Activated B cell treated with CpG ODN at 0.5 μM for 24 hours (primary cell): ENCODE measurements at places on chromosomes 4 and X. TPM values are rescaled to one million over a fixed set of nuclear protein-coding genes. Genes with fewer than 3 reads are reported as not detected.

- DNase-seq: no peak
Observed at GRCh38 chr4:75841641-75842520, 60.4 kb downstream of the PPEF2 start.

- no peak for DNase-seq
Observed at GRCh38 chr4:144970597-144970996, 127.4 kb downstream of the ANAPC10 start.

DNA sequence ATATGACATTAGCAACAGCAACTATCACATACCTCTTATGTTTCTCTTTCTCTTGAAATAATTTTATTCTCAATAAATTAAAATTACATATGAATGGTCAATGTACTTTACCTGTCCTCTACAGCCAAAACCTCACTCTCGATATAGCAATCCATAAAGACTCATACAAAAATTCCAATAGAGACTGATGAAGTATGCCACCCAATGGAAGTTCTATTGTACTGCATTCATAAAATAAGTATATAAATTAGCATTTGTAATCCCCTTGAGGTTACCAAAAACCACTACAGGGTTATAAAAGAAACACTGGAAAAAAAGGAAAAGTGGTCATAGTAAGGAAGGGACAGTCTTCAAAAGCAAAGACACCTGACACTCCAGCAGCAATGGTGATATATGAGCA, 32.8 kb downstream of the CLDN2 start:
- DNase-seq: no peak

GRCh38 chrX:23907111-23907497, 634 bp downstream of the APOO start:
- DNase-seq: no peak

- DNase-seq: no peak
Observed at GRCh38 chrX:72348247-72348979, 42.7 kb upstream of the CITED1 start.

DNA sequence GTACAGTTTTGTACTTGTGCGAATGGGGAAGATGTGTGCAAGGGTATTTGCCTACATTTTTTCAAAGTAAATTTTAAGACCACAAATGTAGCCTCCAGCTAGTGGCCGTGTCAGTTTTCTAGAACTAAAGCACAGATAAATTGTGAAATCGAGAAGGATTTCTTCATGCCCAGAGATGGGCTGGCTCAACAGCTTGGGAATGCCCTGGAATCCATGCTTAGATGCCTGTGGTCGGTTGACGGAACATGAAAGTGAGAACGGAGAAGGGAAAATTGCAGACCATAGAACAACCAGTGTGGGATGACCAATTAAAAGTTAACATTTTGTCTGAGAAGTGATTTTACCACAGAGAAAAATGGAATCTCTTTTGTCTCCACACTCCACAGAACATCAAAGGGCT, 73.2 kb upstream of the VCX2 start:
- no peak for DNase-seq

GRCh38 chr4:84341559-84341958, 157.5 kb downstream of the NKX6-1 start:
- DNase-seq: no peak

DNA sequence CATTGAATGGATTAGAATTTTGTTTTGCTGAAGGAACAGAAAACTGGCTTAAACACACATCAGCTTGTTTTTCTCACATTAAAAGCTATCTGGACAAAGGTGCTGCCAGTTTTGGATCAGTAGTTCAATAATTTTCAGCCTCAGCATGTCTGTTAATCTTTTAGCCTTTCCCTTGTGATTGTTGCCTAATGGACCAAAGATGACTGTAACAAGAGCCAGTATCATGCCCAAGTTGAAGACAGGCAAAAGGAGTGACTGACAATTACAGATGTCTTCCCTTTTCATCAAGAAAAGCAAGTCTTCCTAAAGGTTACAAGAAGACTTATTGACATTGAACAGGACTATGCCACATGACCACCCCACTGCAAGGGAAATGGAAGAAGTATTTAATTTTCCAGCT, 419.7 kb downstream of the MAPK10 start:
- DNase-seq: no peak

DNA sequence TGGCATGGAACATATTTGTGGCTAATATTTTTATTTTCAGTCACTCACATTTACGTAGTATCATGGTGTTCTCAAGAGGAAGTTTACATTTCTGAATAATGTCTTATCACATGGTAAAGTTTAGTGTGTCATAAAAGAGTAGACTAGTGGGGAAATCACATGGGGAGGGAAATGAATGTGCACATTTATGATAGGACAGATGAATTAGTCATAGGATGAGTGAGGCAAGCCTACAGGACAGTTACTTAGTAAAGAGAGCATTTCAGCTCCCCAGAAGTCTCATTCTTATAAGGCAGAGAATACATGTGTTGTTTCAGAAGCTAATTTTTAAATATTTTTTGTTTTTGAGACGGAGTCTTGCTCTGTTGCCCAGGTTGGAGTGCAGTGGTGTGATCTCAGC, 6.2 kb downstream of the GK start:
- DNase-seq: no peak

GRCh38 chr4:18401425-18401824, 379.9 kb upstream of the LCORL start:
- no peak for DNase-seq

GRCh38 chr4:71130827-71131603, 137.6 kb downstream of the DCK start:
- no peak for DNase-seq

- DNase-seq: no peak
Observed at GRCh38 chr4:7206911-7207567, 14.7 kb downstream of the SORCS2 start.

GRCh38 chrX:150761176-150761818, 68.1 kb downstream of the MTMR1 start:
- DNase-seq: no peak

GRCh38 chr4:145213245-145213644, 32.9 kb upstream of the OTUD4 start:
- no peak for DNase-seq

- no peak for DNase-seq
Observed at GRCh38 chrX:95791876-95792275, 892.8 kb upstream of the DIAPH2 start.

DNA sequence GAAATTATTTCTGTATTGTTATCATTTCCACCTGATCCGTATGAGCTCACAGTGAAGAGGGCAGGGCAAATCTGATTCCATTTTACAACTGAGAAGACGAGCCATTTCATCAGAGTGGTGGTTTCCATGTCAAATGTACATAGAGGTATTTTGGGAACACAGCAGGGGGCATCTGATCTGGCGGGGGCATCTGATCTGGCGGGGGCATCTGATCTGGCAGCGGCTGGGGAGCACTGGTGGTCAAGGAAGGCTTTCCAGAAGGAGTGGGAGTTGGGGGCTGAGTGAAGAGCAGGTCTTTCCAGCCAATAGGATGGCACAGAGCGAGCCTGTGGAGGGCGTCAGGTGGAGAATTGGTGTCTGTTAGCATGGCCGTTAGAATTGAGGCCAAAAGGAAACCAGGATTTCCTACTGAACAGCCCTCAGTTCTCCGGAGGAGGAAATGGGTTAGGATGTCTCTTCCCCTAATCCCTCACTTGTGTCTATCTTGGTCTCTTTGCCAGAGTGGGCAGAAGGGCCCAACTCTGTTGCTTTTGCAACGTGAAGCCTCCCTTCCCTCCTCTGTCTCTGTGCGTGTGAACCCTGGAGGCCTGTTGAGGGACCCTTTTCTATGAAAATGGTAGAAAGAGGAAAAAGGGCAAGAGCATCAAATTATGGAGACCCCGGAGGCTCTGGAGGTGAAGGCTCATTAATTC, 41.3 kb downstream of the RHOH start:
- no peak for DNase-seq

- DNase-seq: no peak
Observed at GRCh38 chr4:140003876-140004548, 150.0 kb downstream of the MAML3 start.

DNA sequence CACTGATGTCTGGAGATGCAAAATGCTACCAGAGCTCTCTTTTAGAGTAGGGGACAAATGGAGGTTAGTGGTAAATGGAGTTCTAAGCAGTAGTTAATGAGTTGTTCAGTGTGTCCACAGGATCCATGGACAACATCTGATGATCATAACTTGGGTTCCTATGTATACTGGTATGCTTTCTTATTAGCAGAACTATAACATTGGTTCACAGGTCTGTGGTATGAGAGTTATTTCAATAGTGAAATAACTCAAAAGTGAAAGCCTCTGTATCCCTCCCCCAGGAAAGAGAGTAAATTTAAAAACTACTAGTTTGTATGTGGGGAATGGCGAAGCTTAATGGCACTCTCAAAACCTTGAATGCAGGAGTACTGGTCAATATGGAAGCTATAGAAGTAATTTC, 363.5 kb upstream of the EMCN start:
- no peak for DNase-seq

DNA sequence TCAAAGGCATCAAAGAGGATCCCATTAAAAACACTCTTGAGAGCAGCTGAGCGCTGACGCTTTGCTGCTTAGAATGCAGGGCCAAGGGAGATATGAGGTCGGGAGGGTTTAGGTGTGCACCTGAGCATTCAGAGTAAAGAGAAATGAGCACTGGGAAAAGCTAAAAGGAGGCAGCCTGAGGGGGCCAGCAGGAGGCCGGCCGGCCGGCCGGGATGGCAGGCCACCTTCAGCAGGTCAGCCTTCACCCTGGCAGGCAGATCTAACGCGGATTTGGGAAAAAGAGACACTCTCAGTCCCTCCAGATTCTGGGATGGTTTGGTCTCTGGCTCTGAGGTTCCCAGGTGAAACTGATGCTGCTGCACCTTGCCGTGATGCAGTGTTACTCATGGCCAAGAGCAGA, 393.5 kb downstream of the TRIML1 start:
- no peak for DNase-seq

DNA sequence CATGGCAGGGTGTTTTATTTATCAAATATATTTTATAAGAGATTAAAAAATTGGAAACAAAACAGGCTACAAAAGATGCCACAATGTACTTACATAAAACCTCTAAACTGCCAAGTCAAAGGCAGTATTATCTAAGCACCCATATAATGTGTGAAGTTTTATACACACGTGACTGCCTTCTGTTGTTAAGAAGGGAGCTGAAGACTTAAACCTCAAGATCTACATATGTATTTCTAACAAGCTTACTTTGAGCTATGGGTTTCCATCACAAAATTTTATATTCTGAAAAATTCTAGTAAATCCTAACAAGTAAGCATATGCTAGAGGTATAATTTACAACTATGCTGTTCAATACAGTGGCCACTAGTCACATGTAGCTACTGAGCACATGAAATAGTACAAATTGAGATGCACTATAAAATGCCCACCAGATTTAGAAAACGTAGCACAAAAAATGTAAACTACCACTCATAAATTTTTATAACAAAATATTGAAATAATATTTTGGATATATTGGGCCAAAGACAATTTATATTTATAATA, 9.8 kb downstream of the ATP8A1 start:
- no peak for DNase-seq

DNA sequence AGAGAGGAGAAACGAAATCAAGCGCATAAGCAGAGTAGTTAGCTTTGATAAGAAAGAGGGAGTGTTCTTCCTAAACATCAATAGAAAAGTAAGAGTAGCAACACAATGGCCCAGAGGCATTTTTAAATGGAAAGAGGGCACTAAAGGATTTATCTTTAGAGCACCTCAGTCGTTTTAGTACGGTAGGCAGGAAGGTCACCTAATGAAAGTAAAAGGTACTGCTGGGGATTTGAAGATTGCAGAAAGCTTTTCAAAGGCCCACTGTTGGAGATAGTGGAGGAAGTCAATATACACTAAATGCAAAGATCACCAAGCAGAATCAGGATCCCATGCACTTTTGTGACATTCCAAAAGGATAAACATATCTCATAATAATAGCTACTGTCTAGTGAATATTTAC, 667.7 kb upstream of the GRID2 start:
- no peak for DNase-seq

DNA sequence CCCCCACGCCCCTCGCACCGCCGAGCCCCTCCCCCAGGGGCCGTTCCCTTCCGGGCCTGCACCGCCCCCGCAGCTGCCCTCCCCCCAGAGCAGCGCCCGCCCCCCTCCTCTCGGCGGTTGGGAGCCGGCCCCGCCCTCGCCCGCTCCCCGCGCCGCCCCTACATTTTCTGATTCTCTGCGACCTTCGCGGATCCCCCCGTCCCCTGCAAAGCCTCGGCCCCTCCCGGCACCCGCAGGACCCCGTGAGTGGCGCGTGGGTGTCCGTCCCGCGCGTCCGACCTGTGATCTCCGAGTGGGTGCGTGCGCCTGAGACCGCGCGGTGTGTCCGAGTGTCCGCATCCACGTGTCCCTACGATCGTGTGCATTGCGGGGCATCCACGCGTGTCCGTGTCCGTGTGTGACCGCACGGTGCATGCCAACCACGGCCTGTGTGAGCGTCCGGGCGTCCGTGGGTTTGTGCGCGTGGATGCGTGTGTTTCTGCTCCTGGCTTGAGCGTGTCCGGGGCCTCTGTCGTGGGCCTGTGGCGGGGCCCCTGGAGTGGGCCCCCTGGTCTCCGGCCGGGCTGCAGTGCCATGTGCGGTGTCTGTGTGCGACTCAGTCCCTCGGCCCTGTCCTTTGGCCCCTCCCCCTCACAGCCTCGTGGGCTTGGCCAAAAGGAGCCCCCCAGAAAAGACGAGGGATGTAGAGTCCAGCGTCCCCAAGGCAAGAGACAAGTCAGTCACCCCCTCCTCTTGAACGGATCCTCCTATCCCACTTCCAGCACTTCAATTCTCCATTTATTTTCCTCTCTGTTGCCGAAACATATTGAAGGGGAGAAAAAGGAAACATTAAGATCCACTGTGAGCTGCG, 8.8 kb upstream of the NKX1-1 start:
- no peak for DNase-seq

DNA sequence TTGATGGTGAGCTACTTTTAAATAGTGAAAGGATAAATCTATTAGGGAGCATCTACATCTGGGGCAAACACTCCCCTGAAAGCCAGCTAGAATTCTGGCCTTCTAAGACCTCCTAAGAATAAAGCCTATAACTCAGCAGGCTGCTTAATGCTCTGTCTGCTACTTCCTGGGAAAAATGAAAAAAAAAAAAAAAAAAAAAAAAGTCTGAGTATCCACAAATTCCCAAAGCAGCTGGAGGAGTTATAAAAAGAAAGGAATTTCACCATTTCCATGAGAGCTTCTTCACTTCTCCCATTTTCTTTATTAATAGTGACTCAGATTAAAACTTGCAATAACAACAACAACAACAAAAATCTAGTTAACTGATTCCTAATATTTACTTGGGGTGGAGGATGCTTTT, 511.2 kb downstream of the INPP4B start:
- DNase-seq: no peak

- no peak for DNase-seq
Observed at GRCh38 chrX:30898886-30899285, 9.8 kb upstream of the TAB3 start.

The SSX2B gene
- total RNA-seq: not detected in 2 replicates

The HHIP gene
- not detected in 2 replicates for total RNA-seq

The FREM3 gene
- not detected in 2 replicates for total RNA-seq

The ATOH1 gene
- total RNA-seq: not detected in 2 replicates

The SUPT20HL1 gene
- total RNA-seq: not detected in 2 replicates

The GSTCD gene
- total RNA-seq: 11.3 and 12.3 TPM in 2 replicates

The DCAF8L2 gene
- total RNA-seq: not detected in 2 replicates

The F11 gene
- total RNA-seq: not detected in 2 replicates

The HPGDS gene
- not detected in 2 replicates for total RNA-seq
